ENCODE measurements at places on chromosomes 1 and 21.

DNA sequence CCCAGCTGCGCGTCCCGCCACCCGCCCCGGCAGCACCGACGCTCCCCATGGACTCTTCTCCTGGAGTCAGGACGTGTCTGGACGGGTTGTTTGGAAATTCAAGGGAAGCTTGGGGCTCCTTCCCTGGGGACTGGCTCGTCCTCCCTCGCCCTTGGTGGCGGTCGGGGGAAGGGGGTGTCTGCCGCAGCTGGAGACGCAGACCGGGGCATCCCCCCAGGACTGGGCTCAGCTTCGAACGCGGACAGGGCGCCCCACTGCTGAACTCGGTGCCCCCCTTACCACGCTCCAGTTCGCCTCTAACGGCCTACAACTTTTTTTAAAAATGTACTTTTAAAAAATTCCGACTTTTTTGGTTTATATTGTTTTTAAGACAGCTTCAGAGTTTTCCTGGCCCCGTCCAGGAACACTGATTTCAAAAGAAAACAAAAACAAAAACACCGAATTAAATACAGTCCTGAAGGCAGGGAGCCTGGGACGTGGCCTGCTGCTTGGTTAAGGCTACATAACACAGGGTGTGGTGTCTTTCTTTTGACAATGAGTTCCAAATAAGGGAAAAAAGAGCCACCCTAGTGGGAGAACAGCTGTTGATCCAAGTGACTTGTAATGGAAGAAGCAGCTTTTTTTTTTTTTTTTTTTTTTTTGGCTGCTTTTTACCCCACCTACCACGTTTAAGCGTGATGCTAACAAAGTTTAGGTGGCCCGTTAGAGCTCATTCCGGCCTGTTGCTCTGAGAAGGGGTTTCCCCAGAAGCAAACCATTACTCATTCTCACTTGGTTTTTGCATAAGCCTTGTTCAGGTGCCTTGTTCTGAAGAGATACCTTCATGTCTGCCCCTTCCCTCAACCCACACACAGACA is 862 bp upstream of the DIPK1A start:
- DNase-seq: no peak

GRCh38 chr1:177753655-177754054 is 216.2 kb downstream of the SEC16B start:
- DNase-seq: no peak

DNA sequence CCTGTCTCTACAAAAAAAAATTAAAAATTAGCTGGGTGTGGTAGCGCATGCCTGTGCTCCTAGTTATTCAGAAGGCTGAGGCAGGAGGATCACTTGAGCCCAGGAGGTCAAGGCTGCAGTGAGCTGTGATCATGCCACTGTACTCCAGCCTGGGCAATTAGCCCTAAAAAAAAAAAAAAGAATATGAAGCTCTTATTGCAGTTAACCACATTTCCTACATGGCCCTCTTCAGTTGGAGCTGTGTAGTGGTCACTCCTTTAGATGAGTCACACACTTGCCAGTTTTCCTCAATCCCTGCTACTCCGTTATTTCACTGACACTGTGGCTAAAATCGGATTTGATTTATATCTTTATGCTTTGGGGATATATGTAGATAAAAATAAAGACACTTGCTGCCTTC is 11.8 kb downstream of the NFYC start:
- DNase-seq: no peak

- no peak for DNase-seq
Observed at GRCh38 chr1:201295346-201295745, 12.0 kb downstream of the PKP1 start.

- no peak for DNase-seq
Observed at GRCh38 chr1:109822749-109823542, 59.2 kb upstream of the EPS8L3 start.

- no peak for DNase-seq
Observed at GRCh38 chr1:208029381-208030287, 118.7 kb upstream of the CD34 start.

DNA sequence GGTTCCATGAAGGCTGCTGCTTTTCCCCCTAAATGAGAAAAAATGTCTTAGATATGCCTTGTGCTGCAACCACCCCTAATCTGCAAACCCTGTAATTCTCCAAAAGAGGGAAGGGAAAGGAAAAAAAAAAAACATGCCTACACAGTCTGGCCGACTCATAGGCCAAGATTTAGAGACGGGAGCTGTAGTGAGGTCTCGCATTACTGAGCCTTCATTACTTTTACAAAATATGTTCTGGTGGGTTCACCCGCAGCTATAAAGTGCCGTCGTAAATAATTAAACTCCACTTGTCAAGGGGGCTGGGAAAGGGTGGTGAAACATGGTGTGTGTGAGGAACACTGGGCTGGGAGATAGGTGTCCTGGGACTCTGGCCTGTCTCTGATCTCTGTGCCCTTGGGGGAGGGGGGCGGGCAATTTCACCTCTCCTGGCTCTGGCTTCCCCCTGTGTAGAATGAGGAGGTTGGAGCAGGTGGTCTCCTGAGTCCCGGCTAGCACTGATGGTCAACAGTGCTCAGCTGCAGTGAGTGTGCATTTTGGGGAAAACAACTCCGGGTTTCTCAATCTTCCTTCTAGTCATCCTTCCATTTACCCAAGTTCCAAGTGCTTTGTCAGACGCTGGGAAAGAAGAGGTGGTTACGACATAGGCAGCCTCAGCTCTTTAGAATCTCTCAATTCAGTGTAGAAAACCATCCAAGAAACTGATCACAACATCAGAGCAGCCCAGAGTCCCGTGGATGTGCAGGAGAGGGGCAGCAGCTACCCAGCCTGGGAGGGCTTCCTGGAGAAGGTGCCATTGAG is 82.3 kb downstream of the ACTL8 start:
- no peak for DNase-seq

- DNase-seq: no peak
Observed at GRCh38 chr1:37476460-37477197, 2.2 kb downstream of the ZC3H12A start.

DNA sequence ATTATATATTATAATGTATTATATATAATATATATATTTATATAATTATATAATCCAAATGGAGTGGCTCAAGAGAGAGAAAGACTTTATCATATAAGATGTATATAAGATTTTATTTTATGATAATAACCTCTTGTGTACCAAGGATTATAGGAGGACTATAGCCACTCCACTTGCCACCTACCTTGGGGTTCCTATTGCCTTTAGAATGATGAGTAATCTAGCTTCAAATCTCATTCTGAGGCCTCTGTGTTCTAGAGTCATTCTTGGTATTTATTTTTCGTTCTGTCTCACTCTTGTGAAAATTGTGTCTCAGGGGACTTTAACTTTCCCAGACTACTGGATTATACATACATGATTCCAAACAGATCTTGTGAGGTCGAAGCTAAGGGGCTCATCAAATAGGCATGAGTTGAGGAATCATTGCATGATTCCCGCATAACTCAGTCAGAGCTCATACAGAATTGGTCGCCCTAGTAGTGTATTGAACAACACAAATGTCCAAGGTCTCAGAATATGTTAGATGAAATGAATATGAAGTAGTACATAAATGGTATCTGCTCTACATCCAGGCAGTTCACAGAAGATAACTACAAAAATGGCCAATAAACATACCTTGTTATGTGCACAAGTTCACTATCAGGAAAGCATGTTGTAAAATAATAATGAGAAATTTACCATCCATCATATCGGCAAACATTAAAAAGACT is 159.5 kb upstream of the RNPC3 start:
- no peak for DNase-seq
